Frontal cortex (tissue), 4 donors: ENCODE measurements at places on chromosomes 16 and 17. TPM values are rescaled to one million over a fixed set of nuclear protein-coding genes. Genes with fewer than 3 reads are reported as not detected.

The WNT9B gene
- not detected for total RNA-seq

DNA sequence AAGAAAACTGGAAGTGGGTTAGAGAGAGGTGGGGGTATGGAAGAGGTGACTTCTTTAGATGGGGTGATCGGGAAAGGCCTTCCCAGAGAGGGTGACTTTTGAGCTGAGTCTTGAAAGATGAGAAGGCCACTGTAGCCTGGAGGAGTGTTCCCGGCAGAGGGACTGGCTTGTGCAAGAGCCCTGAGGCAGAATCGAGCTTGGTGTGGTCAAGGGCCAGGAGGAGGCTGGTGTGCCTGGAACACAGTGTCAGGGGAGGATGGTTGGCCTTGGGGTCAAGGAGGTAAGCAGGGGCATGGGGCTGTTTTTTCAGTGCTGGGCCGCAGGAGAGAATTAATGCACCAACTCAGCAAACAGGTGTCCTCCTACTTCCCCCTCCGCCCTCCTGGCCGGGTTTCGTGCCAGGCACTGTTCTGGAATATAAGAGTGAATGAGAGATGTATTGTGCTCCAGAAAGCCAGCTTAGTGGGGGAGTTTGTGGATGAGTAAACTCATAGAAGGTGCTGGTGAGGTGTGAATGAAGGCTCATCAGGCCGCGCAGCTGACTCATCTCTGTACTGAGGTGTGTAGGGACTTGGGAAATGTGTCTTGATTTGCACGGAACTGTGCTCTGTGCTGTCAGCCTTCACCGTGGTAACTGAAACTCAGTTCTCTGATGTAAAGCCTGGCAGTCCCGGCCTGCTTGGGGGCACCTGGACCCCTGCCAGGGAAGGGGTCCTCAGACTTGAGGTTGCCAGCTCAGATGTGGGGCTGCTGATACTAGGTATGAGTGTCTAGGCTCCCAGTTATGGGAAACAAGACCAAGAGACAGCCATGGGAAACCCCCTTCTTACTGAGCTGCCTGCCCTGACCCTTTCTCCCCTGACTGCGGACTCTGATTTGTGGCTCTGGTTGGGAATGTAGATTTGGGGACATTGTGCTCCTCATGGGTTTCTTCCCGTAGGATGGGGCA, 15.3 kb downstream of the KSR1 start:
- no peak for DNase-seq

The MMP15 gene
- 12.2 TPM for total RNA-seq

The TP53TG3F gene
- not detected for total RNA-seq

DNA sequence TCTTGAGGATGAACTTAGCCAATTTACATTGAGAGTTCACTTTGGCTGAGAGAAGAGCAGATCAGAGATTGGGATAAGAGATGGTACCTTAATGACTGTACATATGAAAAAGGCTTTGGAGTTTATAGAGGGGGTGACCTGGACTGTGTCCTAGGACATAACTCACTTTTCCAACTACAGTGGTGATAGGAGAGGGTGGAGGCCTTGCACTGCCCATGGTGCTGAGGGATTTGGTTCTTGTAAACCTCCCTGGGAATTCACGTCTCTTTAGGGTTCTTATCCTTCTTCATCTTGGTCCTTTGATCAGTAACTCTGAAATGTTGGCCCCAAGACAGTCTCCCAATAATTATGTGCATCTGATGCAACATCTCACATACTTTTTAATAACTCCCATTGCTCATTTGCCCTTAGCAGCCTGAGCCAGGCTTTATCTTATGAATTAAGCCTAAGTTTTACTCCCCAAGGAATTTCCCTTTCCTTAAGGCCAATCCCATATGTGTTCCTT, at the start of gene OR4D1:
Gene OR4D1 (plus strand): TSS at position 455 of the 505 bp plus-strand sequence. CDS start 6,770 bp downstream, outside the sequence.
- no peak for DNase-seq

GRCh38 chr17:78892062-78892456, 10.9 kb downstream of the CEP295NL start:
- no peak for DNase-seq

The TCAP gene
- total RNA-seq, result 0.82 TPM

The ITGAD gene
- total RNA-seq, result not detected

The SPATA33 gene
- total RNA-seq, result 7.7 TPM

DNA sequence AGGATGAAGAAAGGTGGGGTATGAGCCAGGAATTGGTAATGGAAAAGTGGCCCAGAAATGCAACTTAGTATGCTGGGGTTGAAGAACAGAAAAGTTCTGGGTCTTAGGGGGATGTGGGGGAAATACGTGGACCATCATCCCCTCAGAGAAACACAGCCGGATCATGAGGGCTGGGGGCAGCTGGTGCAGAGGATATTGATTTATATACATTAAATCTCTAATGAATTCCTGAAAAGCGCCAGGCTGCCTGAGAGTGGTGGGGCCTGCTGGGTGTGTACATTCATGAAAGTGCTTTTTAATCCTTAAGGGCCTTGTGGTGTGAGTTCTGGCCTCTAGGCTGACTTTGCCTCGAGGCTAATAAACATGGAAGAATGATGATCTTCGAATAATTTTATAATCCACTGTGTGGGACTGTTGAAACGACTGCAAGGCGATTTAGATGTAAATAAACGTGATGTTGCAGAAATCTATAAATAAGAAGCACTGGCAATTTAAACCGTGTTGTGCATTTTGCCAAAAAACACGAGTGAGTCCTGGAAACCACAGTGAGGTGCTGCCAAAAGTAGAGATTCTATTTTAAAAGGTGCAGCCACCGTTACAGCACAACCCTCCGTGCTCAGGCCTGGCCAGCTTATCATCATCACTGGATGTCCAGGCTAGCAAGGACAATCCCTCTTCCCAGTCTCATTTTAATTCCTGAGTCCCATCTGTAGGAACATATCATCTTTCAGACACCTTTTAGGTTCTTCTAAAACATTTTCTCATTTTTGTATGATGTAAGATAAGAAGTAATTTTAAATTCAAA, 32.1 kb downstream of the PRKAR1A start:
- DNase-seq, result no peak

DNA sequence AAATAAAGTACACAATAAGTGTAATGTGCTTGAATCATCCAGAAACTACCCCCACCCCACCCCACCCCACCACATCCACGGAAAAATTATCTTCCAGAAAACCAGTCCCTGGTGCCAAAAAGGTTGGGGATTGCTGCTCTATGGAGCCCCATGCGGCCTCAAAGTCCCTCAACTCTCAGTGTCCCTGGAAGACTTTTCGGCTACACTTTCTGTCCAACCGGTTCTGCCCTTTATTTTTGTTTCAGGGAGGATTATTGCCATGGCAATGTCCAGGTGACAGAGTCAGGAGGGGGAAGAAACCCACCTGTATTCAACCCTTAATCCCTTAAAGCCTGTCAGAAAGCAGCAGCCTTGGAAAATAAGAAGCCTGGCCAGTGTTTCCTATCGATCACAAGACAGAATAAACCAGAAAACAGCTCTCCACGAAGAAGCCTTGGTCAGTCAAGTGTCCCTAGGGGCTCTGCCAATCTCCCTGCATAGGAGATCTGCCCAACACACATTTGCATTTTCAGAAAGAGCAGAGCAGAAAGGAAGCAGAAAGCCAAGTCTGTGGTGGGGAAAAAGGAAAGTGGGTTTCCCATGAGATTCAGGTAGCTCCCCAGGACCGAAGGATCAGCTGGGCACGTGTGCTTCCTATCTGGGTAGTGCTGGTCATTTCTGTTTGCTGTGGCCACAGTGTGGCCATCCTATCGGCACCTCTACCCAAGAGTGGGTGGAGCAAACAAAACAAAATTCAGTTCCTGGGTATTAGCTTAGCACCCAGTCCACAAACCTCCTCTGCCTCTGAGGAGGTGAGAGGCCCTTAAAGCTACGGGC, 342.7 kb downstream of the SOX9 start:
- no peak for DNase-seq

The KRT16 gene
- not detected for total RNA-seq
